Jurkat, Clone E6-1 (cell line): ENCODE measurements at places on chromosomes 6 and 20.
A peak's percentile ranks its signal among the peaks of the same experiment; 100 is the strongest.

- DNase-seq, result no peak
Measured at GRCh38 chr6:84916704-84917103, 152.3 kb upstream of the TBX18 start.

- no peak for DNase-seq
Measured at GRCh38 chr20:60233018-60233630, 274.9 kb downstream of the CDH26 start.

DNA sequence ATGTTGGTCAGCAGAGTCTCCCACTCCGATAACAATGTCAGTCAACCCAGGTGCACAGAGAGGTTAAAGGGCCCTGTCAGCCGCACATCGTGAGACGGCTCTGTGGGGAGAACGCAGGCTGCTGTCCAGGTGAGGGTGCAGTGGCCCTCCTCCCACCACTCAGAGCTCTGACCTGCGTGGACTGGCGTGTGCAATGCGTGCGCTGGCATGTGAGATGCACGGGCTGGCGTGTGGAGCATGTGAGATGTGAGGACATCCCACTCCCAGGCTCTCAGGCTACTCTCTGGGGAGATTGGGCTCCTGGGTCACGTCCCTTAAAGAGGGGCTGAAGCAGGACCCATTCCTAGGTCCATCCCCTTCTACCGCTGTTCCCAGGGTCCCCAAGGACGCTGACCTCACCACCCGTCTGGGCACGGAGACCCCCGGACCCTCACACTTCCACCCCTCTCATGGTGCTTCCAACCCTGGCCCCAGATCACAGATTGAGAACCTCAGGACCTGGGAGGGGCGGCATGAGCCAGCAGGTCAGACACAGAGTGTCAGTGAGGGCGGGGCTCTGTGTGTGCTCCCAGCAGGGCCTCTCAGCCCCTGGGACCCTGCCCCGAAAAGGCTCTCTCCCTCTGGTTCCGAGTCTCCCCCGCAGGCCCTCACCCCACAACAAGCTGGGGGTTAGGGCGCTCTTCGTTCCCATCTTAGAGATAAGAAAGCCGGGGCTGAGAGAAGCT is 8.6 kb upstream of the FRMD1 start:
- DNase-seq, result no peak

GRCh38 chr6:12277386-12277785 is 12.8 kb upstream of the EDN1 start:
- no peak for DNase-seq

DNA sequence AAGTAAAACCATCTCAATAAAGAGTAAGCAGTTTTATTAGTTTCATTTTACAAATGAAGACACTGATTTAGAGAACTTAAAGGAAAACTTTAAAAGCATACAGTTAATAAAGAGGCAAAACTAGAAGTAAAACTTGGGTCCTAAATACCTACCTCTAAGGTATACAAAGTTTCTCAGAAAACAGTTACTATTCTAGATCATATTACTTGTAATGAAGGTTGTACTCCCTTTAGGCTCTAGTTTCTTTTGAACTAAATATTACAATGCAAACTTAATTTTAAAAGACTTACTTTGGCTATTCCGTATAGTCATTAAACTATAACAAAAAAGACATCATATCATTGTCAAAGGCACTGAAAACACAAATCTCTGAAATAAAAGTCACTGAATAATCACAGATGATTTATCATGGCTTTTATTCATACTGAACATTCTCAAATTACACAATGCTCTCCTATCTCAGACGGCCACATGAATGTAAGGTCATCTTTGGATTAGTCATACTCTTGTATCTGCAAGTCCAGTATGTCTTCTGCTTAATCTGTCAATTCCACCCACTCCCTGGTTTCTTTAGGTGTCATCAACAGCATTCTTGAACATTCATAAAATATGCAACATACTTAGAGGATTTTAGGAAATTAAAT is 361.6 kb upstream of the RUNX2 start:
- DNase-seq, result no peak

DNA sequence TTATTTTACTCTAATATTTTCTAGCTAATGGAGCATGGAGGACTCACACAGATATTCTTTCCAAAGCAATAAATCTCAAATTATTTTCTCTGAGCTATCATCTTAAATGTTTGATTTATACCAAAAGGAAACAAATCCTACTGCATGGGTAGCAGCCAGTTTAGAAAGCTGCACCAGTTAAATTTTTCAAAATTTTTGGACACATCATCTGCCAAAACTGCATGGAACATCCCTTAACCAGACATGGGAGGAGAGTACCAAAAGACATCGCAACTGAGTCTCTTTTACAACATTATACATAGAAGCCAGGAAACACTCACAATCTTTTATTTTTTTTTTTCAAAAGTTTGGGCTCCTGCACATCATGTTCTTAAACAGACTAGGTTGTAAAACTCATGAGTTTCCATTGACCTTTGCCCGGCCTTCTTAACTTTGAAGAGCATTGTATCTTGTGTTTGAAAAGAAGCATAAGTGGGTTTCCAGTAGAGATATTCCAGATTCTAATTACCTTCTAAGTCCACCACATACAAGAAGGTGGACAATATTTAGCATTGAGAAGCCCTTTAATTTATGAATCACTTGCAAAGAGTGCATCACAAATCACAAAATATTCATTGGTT is 87.7 kb upstream of the HMGCLL1 start:
- DNase-seq, result no peak

DNA sequence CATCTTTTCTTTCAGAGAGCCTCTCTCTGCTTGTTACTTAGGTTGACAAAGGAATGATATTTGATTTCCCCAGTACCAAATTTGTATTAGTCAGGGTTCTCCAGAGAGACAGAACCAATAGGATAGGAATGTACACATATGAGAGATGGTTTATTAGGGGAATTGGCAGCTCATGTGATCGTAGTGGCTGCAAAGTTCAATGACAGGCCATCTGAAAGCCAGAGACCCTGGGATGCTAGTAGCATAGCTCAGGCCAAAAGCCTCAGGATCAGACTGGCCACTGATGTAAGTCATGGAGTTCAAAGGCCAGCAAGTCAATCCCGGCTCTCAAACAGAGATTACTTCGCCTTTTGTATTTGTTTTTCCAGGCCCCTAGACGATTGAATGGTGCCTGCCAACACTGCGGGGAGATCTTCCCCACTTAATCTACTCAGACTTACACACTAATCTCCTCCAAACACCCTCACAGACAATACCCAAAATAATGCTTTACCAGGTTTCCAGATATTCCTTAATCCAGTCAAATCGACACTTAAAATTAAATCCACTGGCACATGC is 215.5 kb downstream of the ALDH8A1 start:
- no peak for DNase-seq

DNA sequence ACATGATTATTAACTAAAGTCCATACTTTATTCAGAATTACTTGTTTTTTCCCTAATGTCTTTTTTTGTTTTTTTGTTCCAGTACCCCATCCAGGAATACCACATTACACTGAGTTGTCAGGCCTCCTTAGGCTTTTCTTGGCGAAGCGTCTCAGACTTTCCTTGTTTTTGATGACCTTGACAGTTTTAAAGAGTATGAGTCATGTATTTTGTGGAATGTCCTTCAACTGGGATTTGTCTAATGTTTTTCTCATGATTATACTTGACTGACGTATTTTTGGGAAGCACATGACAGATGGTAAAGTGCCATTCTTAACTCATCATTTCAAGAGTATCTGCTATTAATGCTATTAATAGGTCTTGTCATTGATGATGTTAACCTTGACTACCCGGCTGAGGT is 23.6 kb downstream of the ENPP1 start:
- DNase-seq, result no peak

DNA sequence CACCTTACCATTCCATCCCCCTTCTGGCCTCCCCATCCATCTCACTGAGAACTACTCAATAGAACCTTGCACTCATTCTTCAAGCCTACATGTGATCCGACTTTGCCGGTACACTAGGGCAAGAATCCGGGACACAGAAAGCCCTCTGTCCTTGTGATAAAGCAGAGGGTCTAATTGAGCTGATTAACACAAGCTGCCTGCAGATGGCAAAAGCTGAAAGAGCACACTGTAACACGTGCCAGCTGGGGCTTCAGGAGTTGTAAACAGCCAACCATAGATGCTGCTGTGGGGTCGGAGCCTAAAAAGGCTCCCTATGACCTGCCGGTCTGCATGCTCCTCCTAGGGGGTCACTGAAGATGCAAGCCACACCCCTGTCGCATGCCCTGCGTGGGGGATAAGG is 124.1 kb downstream of the RNF144B start:
- DNase-seq, result no peak

GRCh38 chr6:109091314-109092024 is 3.2 kb downstream of the SESN1 start:
- no peak for DNase-seq

DNA sequence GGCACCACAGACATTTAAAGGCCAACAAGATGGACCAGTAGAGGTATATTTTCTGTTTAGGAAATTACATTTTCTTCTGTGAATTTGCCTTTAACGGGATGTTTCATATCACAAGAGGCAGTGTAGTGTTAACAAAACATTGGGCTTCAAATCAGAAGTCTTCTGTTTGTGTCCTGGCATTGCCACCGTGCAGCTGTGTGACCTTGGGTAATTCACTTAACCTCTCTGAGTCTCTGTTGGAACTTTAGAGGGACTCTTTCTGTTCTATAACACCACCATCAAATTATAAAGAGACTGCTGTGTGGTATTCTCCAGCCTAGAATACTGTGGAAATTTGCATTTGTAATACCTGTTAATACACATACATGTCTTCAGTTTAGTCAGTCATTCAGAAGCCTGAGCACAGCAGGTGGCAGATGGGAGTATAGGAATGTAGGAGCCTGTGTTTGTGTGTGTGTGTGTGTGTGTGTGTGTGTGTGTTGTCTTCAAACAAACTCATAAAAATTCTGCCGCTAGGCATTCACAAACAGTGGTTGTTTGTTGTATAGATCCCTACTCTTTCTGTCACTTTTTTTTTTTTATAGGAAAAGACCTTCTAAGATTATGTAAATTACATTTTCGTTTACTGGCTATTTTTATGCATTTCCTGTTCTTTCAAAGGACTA is 22.6 kb downstream of the UST start:
- DNase-seq, result no peak

DNA sequence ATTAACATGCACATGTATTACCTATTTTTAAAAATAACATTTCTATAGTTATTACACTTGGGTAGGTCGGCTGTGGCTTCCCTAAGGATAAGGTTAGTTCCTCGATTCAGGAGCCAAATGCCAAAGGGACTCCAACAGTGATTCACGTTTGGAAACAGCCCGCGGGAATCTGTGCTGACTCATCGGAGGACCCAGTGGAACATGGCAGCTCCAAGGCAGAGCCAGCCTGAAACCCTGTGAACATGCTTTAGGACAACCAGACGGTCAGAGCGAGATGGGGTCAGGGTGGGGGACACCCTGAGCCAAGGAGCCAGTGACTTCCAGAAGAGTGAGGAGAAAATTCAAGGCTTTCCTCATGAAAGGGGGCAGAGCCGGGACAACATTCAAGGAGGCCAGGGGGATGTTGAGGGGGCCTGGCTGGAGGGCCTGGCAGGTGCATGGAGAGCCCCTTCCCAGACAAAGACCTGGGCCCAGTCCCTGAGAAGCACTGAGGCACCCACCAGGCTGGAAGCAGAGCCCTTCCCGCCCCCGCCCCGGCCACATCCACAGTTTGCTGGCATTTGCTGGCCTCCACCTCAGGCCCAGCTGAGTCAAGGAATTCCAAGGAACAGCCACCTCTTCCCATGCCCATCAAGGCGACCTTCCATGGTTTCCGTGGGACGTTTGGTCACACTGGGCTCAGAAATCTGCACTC is 133.2 kb downstream of the SNX5 start:
- DNase-seq, result no peak

DNA sequence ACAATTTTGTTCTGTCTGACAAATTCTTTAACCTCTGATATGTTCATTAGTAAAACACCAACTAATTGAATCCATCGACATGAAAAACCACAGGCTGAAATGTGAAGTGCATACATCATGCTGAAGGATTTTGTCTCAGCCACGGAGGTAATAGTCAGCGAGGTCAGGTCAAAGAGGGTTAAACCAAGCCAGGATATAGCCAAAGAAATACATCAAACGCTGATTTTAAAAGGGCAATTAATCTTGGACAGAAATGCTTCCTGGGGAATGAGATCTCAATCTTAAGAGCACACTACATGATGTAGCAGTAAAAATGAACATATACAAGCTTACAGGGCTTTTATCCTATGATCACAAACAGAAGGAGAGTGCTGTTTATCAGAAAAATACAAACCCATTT is 106.7 kb downstream of the PRDM1 start:
- DNase-seq, result no peak

- DNase-seq, result no peak
Measured at GRCh38 chr6:6470123-6470522, 118.4 kb upstream of the LY86 start.

GRCh38 chr20:25204550-25205276 is 9.2 kb downstream of the ENTPD6 start:
- DNase-seq, result no peak

DNA sequence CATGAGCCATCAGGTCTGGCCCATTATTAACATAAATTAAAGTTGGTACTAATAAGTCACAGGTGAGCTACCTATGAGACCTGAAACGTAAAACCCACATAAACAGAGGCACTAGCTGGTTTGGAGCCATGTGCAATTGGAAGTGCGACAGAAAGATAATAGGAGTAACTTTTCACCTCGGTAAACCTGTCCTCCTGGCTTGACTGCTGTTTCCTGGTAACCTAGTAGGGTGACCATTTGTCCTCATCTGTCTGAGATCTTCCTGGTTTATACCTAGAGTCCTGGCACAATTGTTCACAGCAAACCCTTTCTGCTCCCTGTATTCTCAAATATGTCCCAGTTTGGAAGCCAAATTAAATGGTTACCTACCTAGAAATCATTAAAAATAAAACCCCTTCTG is 7.4 kb downstream of the TBC1D20 start:
- DNase-seq, result no peak

DNA sequence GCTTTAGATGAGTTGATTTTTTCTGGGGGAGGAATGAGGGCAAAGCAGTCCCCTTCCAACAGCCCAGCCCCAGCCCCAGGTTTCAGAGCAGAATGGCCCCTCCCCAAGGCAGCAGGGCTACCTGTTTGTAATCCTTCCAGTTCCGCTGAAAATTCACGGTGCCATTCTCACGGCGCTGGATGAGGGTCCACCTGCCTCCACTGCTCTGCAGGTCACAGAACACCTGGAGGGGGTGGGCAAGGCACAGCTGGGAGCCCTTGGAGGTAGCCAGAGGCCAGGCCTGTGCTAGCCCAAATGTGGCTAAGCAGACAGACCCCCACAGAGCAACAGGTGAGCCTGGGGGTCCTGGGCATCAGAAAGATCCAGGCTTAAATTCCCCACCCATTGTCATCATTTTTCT is 36.5 kb downstream of the ANGPT4 start:
- DNase-seq, result no peak

GRCh38 chr6:147000545-147001488 is 203.4 kb upstream of the STXBP5 start:
- DNase-seq, result no peak

GRCh38 chr6:84979541-84979940 is 215.1 kb upstream of the TBX18 start:
- DNase-seq, result no peak

- DNase-seq, result peak; percentile 93
Measured at GRCh38 chr20:53872561-53873229, 197.7 kb downstream of the BCAS1 start.

- no peak for DNase-seq
Measured at GRCh38 chr6:118187568-118188164, 280.6 kb downstream of the SLC35F1 start.

GRCh38 chr6:98984121-98984520 is 36.4 kb upstream of the FBXL4 start:
- DNase-seq, result no peak
